ENCODE measurements at places on chromosomes 2 and 18. TPM values are rescaled to one million over a fixed set of nuclear protein-coding genes. Genes with fewer than 3 reads are reported as not detected.

DNA sequence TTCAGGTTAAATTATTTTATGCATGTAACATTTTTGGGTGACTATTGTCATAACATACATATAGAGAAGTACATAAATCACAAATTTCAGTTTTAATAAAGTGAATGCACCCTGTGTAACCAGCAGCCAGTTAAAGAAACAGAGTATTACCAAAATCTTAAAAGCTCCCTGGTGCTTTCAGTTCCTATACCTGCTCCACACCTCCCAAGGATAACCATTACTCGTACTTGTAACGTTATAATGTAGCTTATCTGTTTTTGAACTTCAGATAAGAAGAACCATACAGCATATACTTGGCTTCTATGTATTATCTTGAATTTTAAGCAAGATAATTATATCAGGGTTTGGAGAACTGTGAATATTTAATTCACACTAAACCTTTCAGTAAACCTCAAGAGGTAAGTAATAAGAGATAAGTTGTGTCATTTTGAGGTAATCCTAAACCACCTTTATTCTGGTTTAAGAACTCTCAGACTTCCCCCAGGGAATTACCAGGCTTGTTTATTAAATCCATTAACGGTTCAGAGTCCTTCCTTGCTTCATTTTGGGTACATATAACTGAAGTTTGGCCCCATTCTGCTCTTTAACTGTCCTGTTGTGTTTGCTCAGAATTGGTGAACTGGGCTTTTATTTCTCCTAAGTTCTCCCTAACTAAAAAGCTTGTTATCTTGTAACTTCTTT, 58.6 kb downstream of the LCLAT1 start:
- DNase-seq, result no peak

DNA sequence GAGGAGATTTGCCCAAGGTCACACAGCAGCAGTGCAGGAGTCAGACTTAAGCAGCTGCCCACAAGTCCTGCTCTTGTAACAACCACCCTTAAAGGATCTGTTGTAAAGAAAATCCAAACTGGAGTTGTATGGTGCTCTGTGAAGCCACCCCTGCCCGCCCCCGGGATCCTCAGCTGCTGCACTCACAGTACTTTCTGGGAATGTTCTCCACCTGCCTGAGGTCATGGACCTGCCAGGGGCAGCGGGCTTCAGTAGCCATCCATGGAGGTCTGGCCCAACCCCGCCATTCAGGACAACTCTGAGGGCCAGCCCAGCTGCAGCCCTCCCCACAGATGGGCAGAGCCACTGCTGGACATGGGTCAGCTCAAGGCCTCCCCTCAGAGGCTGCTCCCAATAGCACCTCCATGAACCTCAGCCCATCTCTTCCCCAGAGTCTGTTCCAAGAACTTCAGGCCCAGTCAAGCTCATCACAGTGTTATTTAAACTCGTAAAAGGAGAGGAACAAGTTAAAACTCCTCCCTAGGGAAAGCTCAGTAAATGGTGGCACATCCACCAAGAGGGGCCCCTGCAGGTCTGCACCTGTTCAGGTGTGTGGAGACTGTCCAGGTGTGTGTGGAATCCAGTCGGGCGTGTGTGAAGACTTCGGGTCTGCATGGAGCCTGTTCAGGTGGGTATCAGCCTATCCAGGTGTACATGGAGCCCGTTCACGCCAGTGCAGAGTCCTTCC, 39.4 kb upstream of the GPC1 start:
- DNase-seq, result peak; percentile 17

DNA sequence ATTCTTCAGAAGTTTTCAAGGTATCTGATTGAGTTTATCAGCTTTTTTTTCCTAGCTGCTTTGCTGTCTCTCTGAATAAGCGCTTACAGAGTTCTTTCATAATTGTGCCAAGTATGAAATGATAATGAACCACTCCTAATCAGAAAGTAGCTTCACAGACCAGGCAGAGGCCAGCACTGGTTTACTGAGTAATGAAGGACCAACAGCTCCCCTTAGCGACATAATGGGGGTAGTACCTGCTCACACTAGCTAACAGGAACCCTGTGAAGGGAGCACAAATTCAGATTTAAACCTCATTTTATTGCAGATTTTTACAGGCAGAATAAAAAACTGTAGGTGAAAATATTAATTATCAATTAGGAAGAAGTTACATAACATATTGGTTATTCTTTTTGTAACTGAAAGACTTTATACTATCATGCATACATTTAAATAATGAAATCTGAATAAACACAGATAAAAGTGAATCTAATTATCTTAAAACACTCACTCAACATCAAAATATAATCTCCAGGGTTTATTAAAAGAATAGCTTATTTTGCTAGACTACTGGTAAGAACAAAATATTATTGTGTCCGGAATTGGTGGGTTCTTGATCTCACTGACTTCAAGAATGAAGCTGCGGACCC, 53.7 kb upstream of the LRRC30 start:
- DNase-seq, result no peak

GRCh38 chr2:234512884-234513669, 16.2 kb upstream of the ARL4C start:
- DNase-seq, result no peak

- DNase-seq, result no peak
Observed at GRCh38 chr18:30280861-30281470, 761.6 kb downstream of the DSC3 start.

GRCh38 chr18:60698901-60699300, 326.3 kb upstream of the MC4R start:
- no peak for DNase-seq

DNA sequence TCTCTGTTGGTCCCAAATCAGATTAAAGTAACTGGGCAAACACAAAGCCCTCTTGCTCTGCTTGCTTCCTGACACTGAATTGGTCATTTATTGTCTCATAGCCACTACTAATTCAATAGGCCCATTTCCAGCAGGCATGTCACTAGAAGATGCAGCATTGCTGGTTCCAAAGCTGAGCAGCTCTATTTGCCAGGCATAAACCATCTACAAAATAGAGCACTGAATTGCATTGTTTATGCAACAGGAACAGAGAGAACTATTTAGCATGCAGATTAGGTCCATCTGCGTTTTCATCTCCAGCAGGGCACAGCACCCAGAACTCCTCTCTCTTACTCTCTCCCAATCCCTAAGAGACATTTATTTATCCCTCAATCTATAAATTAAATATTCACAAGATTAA, 227.6 kb downstream of the SUCLG1 start:
- DNase-seq, result no peak

DNA sequence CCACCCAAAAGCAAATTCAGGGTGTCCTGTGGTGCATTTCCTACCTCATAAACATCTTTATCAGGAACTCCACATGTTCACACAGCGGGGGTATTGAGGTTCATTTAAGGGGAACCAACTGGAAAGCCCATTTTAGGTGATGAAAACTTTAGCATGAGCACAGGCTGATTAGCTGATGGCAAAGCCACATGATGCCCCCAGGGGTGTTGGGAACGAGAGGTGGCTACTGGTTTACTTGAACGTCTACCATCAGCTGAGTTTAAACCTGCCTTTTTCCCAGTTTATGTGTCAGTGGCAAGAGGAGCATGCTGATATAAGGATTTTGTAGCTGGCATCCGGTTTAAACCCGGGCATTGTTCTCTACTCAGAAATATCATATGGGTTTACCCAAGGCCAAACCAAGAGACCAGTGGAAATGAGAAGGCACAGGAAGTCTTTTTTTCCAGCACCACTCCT, 54.5 kb upstream of the UPP2 start:
- DNase-seq, result no peak

DNA sequence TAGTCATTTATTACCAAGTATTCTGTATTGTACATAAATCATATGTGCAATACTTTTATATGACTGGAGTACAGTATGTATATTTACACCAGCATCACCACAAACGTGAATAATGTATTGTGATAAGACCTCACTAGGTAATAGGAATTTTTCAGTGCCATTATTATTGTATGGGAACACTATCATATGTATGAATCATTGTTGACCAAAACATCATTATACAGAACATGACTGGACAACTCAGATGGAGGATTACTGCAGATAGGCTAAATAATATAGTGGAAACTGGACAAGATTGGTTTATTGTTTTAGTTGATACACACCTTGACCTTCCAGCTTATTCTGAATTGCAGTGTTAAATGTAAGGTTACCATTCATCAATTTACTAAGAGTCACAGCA, 33.4 kb downstream of the VAPA start:
- DNase-seq, result no peak

DNA sequence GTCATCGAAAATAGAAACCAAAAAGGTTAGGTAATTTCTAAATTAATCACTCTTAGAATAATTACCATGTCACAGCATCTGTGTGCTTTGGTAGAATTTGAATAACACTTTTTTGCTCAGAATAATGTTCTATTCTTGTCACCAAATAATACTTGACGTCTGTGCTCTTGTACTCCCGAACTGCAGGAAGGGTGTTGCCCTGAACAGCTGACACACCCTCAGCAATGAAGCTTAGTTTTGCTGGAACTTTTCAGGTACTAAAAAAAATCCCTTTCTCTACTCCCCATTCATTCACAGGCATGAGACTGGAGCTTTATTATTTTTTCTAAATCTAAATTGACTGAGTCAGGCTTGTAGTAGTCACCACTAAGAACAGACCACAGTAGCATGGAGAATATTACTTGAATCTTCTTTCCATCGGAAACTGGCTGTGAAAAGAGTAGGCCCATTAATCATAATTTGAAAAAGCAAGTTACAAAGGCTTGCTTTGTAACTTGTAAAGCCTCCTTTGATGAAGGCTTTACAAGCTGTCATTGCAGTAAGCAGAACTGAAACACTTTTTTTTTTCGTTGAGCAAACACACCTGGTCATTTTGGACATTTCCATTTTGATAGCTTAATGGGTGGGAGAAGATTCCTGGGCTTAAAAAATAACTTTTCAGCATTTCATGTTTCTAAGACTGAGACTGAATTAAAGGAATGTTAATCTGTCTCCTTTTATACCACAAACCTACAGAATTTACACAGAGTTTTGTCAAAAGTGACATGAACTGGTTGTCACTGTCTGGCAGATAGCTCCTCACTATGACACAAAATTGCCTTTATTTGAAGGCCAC, 70.3 kb upstream of the PELI1 start:
- DNase-seq, result no peak

DNA sequence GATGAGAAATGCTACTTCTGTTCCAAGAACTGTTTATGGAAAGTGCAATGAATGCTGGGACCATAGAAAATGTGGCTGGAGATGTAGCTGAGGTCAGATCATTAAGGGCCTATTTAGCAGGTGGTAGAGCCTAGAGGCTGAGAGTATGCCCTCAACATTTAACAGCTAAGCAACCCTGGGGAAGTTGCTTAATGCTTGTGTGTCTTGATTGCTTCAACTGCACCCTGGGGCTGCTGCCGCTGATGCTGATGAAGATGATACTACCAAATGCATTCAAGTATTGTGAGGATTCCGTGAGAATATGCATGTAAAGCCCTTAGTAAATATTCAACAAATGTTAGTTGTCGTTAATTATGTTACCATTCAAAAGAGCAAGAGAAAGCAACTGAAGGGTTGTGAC, 273.2 kb downstream of the BCL11A start:
- no peak for DNase-seq

GRCh38 chr2:181130686-181131085, 150.3 kb downstream of the UBE2E3 start:
- DNase-seq, result no peak

GRCh38 chr2:201174687-201175086, 8.3 kb upstream of the CASP10 start:
- DNase-seq, result no peak

The CD8B2 gene
- total RNA-seq, result not detected

The INHBB gene
- 8.2 TPM for total RNA-seq

The IL1B gene
- total RNA-seq, result 0.30 TPM
